Astrocyte (in vitro differentiated cells and primary cell): ENCODE measurements at places on chromosomes 5 and 9.

- no peak for DNase-seq
These were observed 250.8 kb upstream of the EDIL3 start for GRCh38 chr5:84635235-84636055.

DNA sequence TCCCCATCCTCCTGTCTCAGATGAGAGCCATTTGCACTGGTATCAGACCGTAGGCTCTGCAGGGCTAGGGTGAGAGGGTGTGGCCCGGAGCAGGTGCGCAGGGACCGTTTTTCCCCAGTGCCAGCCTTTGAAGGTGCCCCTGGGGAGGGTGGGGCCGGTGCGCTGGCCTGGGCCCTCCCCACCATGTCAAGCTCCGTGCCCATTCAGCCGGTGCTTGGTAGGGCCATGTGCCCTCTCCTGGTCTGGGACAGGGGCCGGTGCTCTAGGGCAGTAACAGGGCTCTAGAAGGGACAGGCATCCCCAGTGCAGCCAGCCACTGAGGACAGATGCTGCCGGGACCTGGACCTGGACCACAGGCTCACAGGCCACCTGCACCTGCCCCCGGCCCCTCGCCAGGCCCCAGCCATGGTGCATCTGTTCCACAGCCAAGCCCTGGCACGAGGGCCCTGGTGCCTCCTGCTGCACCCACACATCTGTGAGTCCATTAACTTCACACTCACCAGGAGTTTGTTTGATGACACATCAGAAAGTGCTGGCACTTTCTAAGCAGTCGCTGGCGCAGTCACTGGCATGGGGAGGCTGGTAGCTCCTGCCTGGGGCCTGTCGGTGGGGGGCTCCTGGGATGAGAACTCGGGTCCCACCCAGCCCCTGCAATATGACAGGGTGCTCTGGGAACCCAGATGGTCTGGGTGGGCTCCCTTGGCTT is 5.0 kb upstream of the QRFP start:
- no peak for DNase-seq

GRCh38 chr5:100877274-100877673 is 25.8 kb downstream of the ST8SIA4 start:
- DNase-seq, result no peak

DNA sequence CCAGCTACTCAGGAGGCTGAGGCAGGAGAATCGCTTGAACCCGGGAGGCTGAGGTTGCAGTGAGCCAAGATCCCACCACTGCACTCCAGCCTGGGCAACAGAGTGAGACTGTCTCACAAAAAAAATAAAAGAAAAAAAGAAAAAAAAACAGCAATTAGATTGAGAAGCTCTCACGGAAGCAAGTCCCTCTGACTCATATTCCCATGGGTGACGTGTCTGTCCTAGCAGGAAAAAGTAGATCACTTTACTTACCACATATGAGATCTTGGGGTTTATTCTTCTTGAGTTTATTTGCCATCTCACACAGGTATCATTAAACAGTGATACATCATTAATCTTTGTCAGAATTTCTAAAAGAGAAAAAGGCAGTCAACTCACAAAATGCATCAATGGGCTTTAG is 62.6 kb downstream of the SUSD1 start:
- DNase-seq, result peak; percentile 96

DNA sequence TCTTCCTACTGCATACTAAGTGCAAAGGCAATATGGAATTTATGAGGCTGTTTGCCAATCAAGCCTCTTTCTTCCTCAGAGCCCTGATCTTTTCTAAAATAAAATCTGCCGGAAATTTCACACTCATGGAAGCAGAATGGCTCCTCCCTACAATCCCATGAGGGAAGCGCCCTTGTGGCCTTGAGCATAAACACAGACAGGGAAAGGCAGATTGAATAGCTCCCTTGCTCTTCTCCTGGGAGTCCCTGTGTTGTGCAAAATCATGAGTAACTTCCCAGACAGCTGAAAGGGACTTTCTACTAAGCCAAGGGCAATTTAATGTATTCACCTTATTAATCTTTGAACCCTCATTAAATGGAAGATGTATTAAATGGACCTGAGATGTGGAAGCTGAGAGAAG is 226.1 kb upstream of the PIK3R1 start:
- no peak for DNase-seq

GRCh38 chr9:31776471-31776870 is 608.0 kb upstream of the ACO1 start:
- DNase-seq, result no peak

DNA sequence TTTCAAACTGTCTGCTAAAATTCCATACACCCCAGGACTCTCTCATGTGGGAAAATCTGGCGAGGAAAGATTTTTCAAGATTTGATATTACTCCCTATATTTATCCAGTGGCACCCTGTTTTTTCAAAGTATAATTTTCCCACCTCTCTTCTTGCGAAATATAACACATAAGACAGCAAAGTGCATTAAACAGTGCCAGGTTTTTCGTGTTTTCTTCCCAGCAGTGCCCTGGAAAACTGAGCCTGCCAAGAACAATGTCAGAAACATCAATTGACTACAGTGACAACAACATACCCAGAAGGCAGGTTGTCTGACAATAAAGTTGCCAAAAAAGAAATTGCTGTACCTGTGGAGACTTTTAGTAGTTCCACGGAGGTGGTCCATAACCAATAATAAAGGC is 545.0 kb upstream of the ZNF608 start:
- DNase-seq, result no peak

DNA sequence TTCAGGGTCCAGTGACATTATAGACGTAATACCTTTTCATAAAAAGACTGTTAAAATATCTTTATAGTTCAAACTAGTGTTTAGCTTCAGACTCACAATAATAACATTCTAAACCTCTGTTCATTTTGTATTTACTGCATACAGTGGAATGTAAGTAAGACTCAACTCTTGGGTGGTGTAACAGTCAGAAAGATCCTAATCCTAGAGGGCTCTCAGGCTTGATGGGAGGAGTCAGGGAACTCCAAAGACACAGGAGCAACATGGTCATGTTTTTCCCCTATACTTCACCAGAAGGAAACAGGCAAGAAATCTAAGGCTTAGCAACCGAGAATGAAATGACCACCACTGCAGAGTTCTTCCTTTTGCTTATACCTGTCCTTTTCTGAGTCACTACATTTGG is 82.6 kb downstream of the MRPS27 start:
- no peak for DNase-seq

DNA sequence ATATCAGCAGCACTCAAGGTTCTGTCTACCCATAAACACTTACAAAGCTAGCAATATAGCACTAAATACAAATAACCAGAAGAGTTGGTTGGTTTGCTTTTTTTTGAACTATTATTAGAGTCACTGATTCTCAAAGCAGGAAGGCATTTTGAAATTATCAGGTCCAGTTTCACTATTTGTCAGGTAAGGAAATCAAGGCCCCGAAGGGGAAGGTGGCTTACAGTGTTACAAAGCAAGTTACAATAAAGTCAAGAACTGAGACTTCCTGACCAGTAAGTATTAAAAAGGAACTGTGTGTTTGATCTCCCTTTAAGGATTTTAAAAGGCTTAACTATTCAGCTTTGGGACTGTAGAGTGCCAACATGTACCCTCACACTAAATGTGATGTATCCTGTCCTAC is 10.8 kb downstream of the C5orf15 start:
- DNase-seq, result no peak

GRCh38 chr5:181281077-181281983 is 20.4 kb upstream of the TRIM52 start:
- no peak for DNase-seq

GRCh38 chr5:150374651-150375050 is 17.2 kb downstream of the TCOF1 start:
- no peak for DNase-seq
